SK-N-DZ (cell line): ENCODE measurements at places on chromosomes 7 and 10.

DNA sequence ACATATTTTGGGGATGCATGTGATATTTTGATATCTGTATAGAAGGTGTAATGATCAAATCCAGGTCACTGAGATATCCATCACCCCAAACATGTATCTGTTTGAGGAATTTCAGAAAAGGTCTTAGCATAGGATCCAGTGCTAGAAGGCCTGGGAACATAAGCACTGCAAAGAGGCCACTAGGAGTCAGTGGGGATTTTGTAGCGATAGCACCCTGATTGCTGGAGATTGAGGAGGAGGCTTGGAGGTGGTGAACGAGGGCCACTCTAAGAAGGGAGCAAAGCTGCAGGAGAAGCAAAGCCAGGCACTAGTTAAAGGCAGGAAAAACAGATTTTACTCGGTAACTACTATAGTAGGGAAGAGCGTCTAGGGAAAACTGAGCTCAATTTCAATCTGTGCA, 324.0 kb downstream of the LHFPL3 start:
- no peak for DNase-seq

- peak; percentile 62 for DNase-seq
Measured at GRCh38 chr7:5699467-5700384, 81.7 kb downstream of the RNF216 start.

- peak; percentile 63 for DNase-seq
Measured at GRCh38 chr7:47435889-47436312, 146.0 kb downstream of the TNS3 start.

DNA sequence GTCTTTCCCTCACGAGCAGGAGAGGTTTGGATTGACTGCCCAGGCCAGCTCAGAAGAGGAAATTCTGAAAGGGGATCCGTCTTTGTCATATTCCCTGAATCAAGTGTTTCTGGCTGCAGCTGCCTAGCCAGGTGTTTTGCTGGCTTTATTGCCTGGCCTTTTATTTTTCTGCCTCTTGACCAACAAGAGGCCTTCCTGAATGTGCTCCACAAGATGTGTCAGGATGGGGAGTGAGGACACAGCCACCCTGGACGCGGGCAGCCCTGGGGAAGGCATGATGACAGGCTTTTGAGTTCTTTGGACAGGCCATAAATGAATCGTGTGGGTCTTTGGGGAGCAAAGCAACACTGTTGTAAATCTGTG, 163.6 kb downstream of the CAMK1D start:
- DNase-seq, result no peak

- no peak for DNase-seq
Measured at GRCh38 chr7:33079763-33080690, 17.5 kb upstream of the NT5C3A start.

DNA sequence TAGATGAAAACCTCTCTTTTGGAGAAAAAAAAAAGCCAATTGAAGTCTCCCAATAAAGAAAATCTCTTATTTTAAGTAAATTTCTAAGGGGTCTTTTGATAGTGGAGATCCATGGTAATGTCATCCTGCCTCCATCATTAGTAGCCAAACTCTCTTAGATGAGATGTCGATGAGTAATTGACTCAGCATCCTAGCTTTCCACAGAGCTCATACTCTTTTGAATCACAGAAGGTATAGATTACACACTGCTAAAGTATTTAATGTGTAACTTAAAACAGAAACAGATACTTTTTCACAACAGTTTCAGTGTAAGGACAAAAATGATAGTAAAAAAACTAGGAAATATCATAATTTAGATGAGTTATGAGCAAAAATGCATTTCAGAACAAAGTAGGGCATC, 19.4 kb downstream of the MAGI2 start:
- DNase-seq, result no peak

GRCh38 chr7:5441840-5442503, 18.3 kb upstream of the TNRC18 start:
- no peak for DNase-seq

DNA sequence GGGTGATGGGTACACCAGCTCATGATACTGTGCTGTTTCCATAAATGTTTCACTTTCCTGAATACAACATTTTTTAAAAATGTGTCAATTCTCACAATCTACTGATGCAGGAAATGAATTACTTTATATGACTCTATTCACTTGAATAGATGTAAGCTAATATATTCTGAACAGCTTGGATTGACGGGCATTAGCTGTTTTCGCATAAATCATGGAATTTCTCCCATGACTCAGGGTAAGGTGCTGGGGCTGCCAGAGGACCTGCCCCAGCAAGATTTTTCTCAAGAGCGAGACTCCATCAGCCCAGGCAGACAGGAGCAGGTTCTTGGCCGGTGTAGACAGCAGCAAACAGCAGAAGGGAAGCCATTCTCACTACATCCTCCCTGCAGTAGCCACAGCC, 107.1 kb downstream of the PFKFB3 start:
- no peak for DNase-seq

DNA sequence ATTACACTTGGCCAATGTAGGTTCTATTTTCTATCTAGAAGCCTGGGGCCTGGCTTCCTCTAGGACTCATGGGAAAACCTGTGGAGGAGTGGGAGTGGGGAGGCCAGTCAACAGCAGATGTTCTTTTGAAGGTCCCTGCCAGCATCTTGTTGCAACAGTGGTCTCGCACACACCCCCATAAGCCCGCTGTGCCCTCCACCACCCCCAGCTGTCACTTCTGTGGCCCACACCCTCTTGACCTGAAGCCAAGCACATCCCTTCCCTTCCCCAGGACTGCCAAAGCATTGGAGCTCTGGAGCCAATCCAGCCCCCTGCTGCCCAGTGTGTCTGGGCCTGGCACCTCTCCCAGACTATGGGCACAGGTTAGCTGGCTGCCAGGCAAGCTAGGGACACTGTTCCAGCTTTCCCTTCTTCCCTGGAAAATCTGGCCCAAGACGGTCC, 1.9 kb upstream of the STX1A start:
- DNase-seq, result no peak

DNA sequence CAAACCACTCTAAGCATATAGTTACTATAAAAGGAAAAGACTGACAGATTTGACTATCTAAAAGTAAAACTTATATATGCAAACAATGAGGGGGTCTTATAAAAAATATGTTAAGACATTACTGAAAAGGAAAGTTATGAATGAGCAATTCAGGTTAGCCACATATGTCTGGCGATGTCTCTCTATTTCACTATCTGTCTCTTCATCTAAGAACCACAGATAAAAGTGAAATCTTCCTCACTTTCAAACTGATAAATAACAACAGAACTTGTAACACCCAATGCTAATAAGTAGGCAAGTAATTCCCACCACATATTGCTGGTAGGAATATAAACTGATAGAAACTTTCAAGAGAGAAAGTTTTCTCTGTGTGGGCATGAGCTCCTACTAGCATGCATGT, 138.2 kb downstream of the CHCHD3 start:
- no peak for DNase-seq

GRCh38 chr10:129945941-129946760, 17.9 kb downstream of the EBF3 start:
- no peak for DNase-seq

DNA sequence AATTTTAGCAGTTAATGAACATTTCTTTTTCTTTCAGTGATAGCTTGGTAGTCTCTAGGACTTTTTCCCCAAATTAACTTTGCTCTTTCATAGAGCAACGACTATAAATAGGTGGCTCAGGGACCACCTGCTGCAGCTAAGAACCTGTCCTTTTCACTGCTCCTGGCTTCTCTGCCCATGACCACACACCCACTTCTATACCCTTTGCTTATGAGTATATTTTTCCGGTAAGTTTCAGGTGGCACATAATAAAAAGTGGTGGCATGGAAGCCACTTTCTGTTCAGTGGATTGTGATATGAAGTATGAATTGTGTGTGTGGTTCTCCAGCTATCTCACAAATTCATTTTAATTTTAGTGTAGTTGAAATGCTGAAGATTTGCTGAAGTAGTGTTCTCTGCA, 1.2 kb downstream of the ING3 start:
- no peak for DNase-seq

DNA sequence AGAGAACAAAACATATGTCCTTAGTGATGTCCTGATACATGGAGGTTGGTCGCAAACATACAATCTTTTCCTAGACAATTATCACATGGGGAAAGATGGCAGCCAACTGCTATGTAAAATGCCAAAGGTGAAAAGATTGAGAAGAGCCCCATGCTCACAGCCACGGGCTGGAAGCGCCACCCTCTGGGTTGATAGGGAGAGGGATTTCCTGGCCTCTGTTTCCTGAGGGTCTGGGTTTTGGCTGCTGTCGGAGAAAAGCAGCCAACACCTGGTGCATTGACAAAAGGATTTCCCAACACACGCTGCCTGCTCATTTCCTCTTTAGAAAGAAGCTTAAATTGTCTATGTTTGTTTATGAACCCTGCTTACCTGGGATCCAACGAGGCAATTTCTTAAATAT, 43.8 kb downstream of the ITIH5 start:
- DNase-seq, result no peak

DNA sequence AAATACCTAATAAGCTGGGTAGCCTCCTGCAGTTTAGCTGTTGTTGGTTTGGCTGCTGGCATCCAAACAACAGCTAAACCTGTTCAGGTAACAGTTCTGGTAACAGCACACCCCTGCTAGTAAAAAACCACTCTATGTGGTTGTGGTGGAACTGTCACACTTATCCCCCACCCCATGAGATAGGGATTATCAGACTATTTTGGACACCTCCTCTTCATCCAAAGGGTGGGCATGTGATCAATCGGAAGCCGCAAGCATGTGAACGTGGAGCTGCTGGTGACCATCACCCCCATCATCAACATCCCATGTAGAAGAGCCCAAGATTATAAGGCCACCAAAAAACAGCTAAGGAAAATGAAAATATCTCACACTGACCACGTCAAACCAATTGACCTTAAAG, 2.5 kb downstream of the MTPAP start:
- DNase-seq, result no peak

DNA sequence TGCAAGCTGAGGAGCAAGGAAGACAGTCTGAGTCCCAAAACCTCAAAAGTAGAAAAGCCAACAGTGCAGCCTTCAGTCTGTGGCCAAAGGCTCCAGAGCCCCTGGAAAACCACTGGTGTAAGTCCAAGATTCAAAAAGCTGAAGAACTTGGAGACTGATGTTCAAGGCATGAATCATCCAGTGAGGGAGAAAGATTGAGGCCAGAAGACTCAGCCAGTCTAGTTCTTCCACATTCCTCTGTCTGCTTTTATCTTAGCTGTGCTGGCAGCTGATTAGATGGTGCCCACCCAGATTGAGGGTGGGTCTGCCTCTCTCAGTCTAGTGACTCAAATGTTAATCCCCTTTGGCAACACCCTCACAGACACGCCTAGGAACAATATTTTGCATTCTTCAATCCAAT, 20.1 kb upstream of the MDFIC start:
- DNase-seq, result no peak

DNA sequence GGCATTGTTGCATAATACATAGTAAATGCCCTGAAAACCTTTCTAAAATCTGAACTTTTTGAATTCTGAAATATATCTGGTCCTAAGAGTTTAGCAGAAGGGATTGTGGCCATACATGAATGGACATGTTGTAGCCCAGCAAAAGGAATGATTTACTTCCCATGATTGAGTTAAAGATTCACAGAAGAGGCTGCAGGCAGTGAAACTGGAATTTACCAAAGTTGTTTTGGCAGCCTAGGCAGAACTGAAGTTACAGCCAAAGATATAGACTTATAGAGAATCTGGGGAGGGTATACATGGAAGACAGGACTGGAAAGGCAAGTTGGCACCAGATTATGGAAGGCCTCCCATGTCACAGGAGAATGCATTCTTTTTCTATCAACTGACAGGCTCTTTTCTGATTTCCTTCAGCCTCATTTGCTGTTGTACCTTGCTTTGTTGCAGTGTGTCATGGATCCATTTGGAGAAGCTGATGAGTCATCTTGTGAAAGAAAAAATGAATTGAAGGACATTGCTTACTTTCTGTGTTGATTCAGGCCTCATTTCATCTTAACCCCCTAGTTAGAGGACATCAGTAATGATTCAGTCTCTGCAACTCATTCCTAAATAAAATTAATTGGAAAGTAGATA, 356.2 kb upstream of the LRGUK start:
- DNase-seq, result no peak
